ENCODE measurements at places on chromosomes 1 and 21.
A peak's percentile ranks its signal among the peaks of the same experiment; 100 is the strongest.

DNA sequence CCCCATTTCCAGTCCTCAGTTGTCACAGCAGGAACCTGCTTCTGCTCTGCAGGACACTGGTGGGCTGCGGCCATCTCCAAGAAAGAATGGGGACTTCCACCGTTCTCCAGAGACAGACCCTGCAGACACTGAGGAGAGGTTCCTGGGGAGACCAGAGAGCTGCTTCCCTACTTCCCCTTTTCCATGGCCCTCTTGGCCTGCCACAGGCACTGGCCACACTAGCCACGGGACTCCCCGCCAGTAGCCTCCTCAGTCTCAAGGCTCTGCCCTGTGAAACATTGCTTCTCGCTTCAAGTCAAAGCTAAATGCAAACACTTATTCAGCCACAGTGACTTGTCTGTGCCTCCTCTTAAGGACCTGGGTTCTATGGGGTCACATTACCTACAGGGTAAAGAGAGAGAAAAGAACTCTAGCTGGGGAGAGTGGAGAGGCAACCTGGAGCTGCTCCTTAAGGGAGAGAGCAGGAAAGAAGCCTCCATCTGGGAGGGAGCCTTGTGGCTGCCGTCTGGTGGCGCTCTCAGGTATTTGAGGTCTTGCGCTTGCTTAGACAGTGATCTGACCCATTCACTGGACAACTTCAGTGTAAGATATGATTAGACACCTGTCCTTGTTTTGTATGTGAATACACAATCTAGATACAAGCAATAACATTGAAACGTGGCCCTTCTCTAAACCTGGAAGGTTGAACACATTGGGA lies 5.4 kb upstream of the SLAMF8 start:
- no peak for DNase-seq

- no peak for DNase-seq
These were observed 4.1 kb downstream of the SH3BP5L start for GRCh38 chr1:248821641-248822040.

GRCh38 chr1:77652268-77652667 lies 30.2 kb downstream of the ZZZ3 start:
- no peak for DNase-seq

DNA sequence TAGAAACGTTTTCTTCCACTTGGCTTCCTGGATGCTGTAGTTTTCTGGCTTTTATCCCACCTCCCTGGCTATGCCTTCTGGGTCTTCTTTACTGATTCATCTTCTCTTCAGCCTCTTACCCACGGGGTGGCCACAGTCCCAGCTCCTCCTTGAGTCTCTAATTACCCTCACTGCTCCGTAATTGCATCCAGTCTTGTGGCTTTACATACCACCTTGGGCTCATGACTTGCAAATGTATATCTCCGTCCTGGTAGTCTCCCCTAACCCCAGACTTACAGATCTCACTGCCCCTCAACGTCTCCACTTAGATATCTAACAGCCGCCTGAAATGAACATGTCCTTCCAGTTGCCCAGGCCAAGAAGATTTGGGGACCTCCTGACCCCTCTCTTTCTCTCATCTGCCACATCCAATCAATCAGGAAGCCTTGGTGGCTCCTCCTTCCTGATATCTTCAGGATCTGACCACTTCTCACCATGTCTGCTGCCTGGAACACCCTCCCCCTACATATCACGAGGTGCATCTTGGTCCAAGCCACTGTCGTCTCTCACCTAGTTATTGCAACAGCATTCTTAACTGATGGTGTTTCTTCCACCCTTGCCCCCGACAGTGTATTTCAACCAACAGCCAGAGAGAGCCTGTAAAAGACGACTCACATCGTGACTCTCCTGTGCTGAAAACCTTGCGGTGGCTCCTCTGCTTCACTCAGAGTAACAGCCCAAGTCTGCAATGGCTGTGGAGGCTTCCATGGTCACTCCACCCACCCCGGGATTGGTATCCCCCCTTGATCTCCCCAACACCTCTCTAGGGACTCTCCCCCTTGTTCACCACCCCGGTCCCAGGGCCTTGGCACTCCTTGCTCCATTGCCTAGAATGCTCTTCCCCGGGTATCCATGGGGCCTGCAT lies 219.0 kb upstream of the POU3F1 start:
- DNase-seq = no peak

GRCh38 chr1:54456921-54457529 lies 50.8 kb upstream of the SSBP3 start:
- DNase-seq = no peak

DNA sequence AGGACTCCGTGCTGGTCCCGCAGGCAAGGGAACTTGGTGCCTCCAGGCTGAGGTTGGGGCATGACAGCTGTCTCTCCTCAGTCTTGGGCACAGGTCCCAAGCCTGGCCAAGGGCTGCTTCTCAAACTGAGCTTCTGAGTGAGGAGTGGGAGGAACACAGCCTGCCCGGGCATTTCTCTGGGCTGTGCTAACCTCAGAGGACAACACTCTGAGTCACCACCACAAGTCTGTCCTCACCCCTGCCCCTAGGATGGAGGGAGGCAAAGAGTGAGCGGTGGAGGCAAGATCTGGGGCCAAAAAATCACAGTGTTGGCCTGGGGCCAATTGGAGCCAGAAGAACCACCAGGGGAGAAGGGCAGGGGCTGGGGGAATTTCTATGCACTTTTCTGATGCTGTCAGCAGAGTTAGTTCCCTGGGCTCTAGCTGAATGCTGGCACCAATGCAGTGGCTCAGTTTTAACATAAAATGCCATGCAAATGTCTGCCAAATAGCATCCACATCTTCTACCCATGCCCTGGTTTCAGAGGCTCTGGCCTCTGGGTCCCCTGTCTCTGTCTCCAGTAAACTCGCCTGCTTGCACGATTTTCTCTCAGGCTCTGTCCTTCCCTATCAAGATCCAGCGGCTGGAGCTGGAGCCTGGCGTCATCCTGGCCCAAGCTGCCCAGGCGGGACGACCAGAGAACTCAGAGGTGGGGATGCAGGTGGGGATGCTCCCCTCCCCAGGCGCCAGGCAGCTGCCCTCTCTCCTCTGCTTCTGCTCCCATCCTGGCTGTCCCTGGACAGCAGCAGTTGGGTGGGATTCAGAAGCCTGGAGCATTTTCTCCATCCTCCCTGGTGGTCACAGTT lies 11.0 kb upstream of the CDK18 start:
- DNase-seq = no peak

DNA sequence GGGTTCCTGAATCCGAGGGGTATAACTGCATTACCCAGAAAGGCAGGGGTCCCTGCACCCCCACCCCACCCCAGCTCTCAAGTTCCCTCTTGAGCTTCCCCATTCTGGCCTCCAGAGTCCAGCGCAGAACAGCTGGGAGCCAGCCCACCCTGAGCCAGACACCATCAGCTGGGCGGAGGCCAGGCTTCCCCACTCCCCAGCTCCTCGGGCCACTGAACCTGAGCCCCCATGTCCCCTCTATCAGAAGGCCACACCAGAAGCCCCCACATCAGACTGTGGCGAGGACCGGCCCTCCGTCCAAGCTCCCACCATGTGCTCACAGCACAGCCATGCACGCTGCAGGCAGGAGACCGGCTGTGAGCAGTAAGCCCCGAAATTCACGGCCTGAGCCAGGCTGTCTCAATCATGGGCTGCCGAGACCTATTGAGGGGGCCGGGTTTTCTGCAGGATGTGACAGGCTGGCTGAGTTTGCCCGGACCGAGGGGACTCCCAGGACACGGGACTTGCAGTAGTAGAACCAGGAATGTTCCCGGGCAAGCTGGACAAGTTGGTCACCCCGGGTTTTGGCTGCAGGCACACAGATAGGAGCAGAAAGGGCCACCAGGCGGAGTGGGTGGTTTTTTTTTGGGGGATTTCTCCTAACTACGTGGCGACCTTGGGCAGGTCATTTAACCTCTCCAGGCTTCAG lies 25.5 kb upstream of the TNFRSF1B start:
- DNase-seq = no peak

DNA sequence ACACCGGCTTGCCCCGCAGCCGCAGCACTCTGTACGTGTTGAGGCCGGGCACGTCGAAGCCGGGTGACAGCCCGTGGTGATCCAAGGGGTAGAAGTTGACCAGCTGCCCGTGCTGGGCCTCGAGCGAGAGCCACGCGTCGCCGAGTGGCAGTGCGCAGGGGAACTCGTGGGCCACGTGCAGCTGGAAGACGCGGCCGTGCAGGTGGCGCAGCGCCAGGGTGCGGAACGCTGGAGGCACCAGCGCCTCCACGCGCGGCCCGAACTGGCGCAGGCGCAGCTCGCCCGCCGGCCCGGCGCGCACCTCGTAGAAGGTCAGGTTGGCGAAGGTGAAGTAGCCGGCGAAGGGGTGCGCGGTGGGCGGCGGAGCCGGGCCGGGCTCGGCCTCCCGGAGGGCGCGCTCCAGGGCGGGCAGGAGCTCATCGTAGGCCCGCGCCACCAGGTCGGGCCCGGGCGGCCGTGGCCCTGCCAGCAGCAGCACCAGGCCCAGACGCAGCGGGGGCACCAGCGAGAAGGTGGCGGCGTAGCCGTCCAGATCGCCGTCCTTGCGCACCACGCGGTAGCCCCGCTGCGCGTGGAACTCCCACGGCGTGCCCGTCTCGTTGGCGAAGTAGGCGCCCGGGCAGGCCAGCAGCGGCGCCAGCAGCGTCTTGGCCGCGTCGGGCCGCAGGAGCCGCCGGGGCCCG lies 19.5 kb downstream of the LACTBL1 start:
- DNase-seq = no peak

DNA sequence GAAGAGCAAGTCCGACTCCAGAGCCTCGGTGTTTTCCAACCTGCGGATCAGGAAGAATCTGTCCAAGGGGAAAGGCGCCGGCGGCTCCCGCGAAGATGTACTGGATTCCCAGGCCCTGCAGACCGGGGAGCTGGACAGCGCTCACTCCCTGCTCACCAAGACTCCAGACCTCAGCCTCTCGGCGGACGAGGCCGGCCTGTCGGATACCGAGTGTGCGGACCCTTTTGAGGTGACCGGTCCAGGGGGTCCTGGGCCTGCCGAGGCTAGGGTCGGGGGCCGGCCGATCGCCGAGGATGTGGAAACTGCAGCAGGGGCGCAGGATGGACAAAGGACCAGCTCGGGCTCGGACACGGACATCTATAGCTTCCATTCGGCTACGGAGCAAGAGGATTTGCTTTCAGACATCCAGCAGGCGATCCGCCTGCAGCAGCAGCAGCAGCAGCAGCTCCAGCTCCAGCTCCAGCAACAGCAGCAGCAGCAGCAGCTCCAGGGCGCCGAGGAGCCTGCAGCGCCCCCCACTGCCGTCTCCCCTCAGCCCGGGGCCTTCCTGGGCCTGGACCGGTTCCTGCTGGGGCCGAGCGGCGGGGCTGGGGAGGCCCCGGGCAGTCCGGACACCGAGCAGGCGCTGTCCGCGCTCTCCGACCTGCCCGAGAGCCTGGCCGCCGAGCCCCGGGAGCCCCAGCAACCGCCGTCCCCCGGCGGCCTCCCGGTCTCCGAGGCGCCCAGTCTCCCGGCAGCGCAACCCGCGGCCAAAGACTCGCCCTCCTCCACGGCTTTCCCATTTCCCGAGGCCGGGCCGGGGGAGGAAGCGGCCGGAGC lies 827 bp downstream of the FMN2 start:
- DNase-seq = peak; percentile 38

GRCh38 chr1:220900842-220901241 lies 21.6 kb downstream of the HLX start:
- DNase-seq = no peak

GRCh38 chr21:27371115-27371974 lies 404.5 kb upstream of the ADAMTS5 start:
- DNase-seq = no peak

GRCh38 chr1:64515427-64515826 lies 45.5 kb downstream of the CACHD1 start:
- DNase-seq = no peak

- DNase-seq = no peak
These were observed 261.1 kb downstream of the SIPA1L2 start for GRCh38 chr1:232368821-232369321.

- no peak for DNase-seq
These were observed 36.5 kb upstream of the KIF21B start for GRCh38 chr1:201059871-201060555.

DNA sequence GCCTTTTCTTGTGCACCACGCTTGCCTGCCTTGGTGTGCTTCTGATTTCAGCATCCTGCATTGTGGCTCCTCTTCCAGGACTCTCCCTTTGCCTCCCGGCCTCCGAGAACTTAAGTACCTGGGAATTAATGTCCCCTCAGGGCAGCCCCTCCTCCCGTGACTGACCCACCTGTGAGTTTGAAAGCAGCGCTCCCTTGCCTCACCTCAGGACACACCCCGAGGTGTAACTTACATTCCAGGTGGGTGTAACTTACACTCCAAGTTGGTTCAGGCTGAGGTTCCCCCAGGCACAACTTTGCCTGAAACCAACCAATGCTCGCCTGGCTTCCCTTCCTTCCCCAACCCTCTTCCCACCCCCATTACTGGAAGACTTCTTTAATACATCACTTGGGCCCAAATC lies 161.4 kb downstream of the KAZN start:
- no peak for DNase-seq

DNA sequence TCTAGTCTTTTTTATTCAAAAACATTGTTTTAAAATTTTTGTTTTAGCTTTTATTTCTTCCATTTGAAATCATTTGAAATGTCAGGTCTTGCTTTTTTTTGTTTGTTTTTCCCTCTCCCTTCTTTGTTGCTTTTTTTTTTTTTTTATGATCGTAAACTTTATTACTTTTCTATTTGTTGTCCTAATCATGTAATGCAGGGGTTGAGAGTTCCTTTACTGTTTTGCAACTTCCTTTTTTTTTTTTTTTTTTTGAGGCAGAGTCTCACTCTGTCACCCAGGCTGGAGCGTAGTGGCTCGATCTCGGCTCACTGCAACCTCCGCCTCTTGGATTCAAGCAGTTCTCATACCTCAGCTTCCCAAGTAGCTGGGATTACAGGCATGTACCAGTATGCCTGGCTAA lies 24.8 kb downstream of the IVNS1ABP start:
- no peak for DNase-seq

DNA sequence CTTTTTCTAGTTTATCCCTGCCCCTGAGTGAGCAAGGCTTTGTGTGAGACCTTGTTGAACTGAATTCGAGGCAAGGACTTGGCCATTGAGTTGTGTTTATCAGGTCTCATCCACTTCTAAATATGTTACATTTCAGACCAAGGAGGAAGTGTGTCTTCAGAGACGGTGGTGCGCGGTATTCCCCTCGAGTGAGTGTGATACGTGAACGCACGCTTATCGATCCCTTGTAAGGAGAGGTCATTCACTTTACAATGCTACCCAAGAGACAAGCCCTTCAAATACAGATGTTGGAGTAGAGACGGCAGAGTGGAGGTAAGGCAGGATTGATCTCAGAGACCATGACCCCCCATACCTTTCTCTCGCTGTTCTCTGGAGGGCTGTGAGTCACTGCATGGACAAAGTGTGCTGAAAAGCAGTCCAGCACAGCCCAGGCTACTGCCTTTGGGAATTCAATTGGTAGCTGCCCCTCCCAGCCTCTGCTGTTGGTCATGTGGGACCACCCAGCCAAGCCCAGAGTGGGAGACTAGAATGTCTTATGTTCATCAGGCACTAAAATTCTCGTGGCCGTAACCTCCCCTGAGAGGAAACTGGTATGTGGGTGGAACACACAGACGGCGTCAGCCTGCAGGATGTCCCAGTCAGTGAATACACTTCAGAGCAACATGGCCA lies 16.3 kb upstream of the MTARC1 start:
- no peak for DNase-seq

DNA sequence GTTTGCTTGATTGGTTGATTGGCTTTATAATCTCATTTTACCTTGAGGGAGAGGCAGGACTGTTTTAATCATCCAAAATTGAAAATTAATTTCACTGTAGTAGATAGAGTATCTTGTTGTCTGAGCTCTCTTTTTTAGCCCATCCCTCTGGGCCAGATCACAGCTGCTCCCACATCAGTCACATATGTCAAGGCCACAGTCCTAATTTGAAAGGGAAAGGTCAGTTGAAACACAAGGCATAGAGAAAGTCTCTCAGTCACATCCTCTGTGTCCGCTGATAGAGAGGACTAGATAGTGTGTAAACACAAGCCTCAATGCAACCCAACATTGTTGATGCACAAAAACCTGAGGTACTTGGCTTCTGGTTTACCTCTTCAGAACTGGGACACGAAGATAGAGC lies 6.8 kb downstream of the C1orf74 start:
- DNase-seq = no peak

All from NCI-H774 (cell line).